ENCODE measurements at places on chromosomes 4 and X.

DNA sequence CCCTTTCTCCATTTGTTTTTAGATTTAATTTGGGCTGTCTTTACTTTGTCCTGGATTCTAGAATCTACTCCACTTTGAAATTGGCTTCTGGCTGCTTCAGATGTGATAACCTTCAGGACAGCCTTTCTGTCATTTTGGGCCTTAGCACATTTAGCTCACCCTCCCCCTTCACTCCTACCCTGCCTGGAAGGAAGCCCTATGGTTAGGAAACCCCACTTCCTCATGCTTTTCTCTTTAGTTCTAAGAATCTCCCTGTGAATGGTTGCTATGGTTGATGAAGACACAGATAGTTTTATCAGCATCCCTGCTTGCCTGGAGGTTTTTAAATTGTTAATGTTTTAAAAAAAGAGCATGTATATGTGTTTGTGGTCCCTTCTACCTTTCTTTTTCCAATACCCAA lies 100.7 kb upstream of the PTPN13 start:
- DNase-seq: no peak

DNA sequence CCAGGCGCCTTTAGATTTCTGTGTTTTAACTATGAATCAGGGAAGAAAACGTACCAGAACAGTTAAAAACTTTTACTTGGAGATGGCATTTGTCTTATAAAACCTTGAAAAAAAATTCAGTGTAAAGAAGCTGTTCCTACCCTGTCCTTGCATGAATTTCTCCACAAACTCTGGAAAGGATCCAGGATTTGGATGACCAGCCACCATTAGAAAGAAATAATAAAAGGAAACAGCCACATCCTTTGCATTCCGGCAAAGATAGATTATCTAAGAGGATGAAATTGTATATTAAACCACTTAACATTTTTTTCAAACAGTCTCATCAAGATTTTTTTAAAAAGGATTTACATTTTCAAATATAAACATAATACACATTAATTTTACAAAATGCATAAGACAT lies 10.6 kb downstream of the SULT1E1 start:
- DNase-seq: no peak

GRCh38 chr4:52711834-52712250 lies 39.4 kb downstream of the ERVMER34-1 start:
- no peak for DNase-seq

DNA sequence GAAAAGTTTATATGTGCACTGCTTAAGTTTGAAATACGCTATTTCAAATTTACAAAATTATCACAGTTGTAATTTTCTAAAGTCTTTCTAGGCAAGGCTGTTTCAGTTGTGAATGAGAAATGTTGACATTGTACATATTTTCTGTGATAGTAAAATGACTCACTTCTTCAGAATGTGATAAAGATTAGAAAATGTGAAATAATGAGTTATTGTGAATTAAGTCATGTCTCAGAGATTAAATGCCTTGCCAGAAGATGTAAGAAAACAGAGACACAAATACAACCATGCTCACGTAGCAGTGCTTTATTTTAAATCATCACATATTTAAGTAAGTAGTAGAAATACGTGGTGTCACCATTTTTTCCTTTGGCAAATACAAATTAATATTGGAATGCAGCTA lies 768 bp downstream of the CLCN4 start:
- DNase-seq: no peak

- DNase-seq: no peak
Measured at GRCh38 chr4:129598582-129598981, 502.6 kb downstream of the C4orf33 start.

GRCh38 chr4:112189754-112190153 lies 41.8 kb upstream of the AP1AR start:
- DNase-seq: no peak

Measured in activated CD8-positive, alpha-beta memory T cell treated with anti-CD3 and anti-CD28 coated beads for 48 hours (primary cell).